ENCODE measurements at places on chromosomes 13 and 19.

- no peak within 1 kb of the TSS for H3K4me3 ChIP-seq
- peaks cover 15% of the 10 kb centered on the region for H3K27me3 ChIP-seq
- H3K4me1 ChIP-seq = no peaks in the 10 kb centered on the region
- no peak within 1 kb of the TSS for H3K27ac ChIP-seq
- no peak for DNase-seq
Measured at GRCh38 chr13:42781352-42781751, at the start of gene FAM216B. Gene FAM216B, plus strand, starts transcription at chr13:42781584. Its CDS starts 2,484 bp downstream, at chr13:42784068.

DNA sequence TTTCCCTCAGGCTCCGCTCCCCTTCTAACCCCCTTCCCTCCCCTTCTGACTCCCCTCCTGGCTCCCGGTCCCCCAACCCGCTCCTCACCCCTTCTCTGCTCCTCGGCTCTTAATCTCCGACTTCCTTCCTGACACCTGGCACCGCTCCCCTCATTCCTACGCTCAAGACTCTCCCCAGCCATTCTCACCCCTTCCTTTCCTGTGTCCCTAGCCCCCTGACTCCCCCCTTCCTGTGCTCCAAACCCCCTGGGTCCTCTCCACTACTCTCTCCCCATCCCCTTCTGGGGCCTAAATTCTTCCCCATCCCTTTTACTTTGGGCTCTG is 658 bp downstream of the CLPP start:
- peak overlapping the region; percentile 98 for H3K4me3 ChIP-seq
- H3K27ac ChIP-seq = peak overlapping the region; percentile 98
- H3K4me1 ChIP-seq = peaks cover 18% of the 10 kb centered on the region
- H3K27me3 ChIP-seq = no peaks in the 10 kb centered on the region
- DNase-seq = no peak

DNA sequence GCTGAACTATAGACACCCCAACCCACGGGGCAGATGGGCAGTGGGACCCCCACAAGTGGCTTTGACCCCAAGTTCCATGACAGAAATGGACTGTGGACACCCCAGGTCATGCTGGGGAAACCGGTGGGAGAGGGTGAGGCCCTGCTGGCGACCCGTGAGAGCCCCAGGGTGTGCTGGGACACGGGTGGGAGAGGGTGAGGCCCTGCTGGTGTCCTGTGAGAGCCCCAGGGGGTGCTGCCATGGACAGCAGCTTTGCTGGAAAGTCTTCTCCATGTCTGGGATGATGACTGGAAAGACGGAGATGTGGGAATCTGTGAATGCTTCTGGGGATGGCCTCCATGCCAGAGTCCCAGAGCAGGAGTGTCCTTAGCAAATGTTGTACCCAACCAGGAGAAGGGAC is 148.4 kb downstream of the URI1 start:
- no peak overlapping the region for H3K4me3 ChIP-seq
- DNase-seq = no peak
- H3K36me3 ChIP-seq = no peaks in the 10 kb centered on the region

DNA sequence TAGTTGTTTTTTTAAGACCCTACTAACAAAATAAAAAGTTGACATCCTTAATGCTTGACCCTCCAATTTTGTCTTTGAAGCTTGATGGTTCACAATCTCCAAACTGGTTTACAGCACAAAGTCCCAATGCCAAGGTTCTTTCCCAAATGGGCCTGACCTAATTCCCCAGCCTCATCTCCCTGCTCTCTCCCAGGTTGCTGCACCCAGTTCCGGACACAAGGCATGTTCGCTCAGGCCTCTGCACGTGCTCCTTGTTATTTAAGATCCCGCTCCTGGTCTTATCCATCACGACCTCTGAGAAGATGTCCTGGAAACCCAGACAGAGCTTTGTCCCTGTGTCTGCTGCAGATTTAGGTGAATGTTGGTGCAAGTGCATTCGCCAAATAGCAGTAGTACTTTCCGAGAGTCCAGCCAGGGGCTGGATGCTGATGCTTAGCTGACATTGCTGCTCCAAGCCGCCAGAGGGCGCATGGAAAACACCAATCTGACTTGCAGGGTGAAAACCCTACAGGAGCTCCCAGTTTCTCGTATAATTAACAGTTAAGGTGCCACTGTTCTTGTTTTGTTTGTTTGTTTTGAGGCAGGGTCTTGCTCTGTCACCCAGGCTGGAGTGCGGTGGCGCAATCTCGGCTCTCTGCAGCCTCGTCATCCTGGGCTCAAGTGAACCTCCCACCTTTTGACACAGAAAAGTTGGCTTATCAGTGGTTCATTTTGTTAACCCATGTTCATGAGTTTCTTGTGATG is 18.5 kb downstream of the LYPD3 start:
- no peaks in the 10 kb centered on the region for H3K27me3 ChIP-seq
- no peak overlapping the region for H3K27ac ChIP-seq

DNA sequence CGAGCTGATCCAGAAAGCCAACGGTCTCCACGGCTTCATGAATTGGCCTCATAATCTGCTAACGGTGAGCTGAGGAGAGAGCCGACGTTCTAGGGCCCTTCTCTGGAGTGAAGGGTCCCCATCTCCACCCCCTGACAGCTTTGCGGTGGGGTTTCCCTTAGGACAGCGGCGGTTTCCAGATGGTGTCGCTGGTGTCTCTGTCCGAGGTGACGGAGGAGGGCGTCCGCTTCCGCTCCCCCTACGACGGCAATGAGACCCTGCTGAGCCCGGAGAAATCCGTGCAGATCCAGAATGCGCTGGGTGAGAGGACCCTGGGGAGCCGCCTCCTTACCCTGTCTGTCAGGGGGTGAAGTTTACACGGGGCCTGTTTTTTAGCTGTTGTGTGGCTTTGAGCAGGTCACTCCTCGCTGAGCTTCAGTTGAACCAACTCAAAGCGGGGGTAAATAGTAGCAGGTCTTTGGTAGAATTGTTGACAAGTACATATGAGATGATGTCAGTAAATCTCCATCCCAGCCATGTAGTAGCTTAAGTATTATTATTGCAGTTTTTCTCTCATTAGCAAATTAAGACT is 801 bp downstream of the QTRT1 start:
- peaks cover 6% of the 10 kb centered on the region for H3K27me3 ChIP-seq
- H3K4me3 ChIP-seq = peak overlapping the region; percentile 93
- H3K36me3 ChIP-seq = peaks cover 16% of the 10 kb centered on the region
- peak overlapping the region; percentile 90 for H3K27ac ChIP-seq

- H3K4me1 ChIP-seq = peaks cover 11% of the 10 kb centered on the region
- no peak overlapping the region for H3K4me3 ChIP-seq
- no peak overlapping the region for H3K27ac ChIP-seq
- H3K27me3 ChIP-seq = no peaks in the 10 kb centered on the region
- DNase-seq = no peak
- H3K36me3 ChIP-seq = peaks cover 64% of the 10 kb centered on the region
Measured at GRCh38 chr13:41365631-41366030, 54.6 kb downstream of the NAA16 start.

- peaks cover 10% of the 10 kb centered on the region for H3K36me3 ChIP-seq
- H3K4me1 ChIP-seq = peaks cover 30% of the 10 kb centered on the region
- no peak for DNase-seq
- H3K27me3 ChIP-seq = peaks cover 11% of the 10 kb centered on the region
Measured at GRCh38 chr19:17790059-17790780, 4.7 kb upstream of the B3GNT3 start.

DNA sequence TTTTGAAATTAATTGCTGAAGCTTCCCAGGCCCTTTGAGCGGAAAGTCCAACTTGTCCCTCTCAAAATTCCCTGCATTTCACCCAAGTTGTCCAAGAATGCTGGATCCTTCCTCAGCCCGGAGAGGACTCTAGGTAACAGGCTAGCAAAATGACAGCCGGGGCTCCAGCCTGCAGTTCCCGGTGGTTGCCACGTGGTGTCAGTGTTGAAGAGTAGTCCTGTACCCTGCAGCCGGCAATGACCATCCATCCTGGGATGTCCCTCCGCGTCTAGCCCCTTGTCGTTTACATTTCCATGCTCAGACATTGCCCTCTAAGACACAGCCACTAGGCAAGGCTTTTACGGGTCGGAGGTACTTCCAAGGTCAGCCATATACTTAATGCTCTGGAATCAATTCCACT is 31.4 kb upstream of the MTIF3 start:
- H3K27ac ChIP-seq = no peak overlapping the region
- no peak overlapping the region for H3K4me3 ChIP-seq

- no peaks in the 10 kb centered on the region for H3K36me3 ChIP-seq
- no peak overlapping the region for H3K27ac ChIP-seq
- H3K27me3 ChIP-seq = peaks cover 11% of the 10 kb centered on the region
- H3K4me1 ChIP-seq = no peaks in the 10 kb centered on the region
- no peak for DNase-seq
- no peak overlapping the region for H3K4me3 ChIP-seq
Measured at GRCh38 chr13:109235901-109236300, 550.5 kb downstream of the IRS2 start.

DNA sequence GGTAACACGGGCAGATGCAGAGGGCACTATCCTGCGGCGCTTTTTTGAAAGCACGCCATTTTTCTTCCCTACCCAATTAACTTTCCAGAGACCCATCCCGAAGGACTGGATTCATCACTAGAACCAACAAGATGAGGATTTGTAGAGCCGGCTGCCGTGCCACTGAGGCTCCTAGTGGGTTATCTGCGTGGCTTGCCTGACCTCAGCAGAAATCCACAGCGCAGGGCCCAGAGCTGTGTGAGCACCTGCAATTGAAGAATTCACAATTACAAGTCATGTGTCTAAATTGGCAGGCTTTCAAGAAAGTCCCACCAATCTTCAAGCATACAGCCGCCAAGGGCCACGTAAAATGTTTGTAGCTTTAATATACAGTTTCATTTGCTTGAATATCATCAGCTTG is 75.5 kb downstream of the ALOX5AP start:
- peaks cover 10% of the 10 kb centered on the region for H3K4me1 ChIP-seq
- no peaks in the 10 kb centered on the region for H3K36me3 ChIP-seq

DNA sequence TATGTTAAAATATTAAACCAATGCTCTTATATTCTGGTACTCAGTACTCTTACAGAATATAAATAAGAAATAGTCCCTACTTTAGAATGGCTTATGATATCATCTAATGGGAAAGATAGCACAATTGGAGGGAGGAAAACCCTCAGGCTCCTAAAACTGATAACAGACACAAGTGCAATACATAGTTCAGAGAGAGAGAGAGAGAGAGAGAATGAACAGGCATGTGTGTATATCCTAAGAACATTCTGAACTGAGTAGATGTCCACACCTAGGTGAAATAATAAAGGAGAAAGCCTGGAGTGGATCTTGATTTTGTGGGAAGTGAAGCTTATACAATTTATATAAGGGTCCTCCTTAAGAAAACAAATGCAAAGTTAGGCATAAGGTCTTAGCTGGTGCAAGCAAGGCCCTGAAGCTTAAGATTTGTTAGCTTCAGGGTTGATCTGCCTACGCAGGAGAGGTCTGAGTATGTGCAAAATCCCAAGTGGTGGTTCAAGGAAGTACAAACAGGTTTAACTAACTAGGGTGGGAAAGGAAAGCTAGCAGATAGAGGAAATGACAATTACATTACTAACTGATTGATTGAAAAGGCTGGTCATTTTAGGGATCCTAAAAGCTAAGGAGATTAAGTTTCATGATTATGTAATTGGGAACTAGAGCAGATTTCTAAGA is 53.3 kb downstream of the SOX21 start:
- H3K36me3 ChIP-seq = no peaks in the 10 kb centered on the region
- H3K27me3 ChIP-seq = peaks cover 46% of the 10 kb centered on the region
- no peak overlapping the region for H3K4me3 ChIP-seq
- H3K27ac ChIP-seq = no peak overlapping the region

DNA sequence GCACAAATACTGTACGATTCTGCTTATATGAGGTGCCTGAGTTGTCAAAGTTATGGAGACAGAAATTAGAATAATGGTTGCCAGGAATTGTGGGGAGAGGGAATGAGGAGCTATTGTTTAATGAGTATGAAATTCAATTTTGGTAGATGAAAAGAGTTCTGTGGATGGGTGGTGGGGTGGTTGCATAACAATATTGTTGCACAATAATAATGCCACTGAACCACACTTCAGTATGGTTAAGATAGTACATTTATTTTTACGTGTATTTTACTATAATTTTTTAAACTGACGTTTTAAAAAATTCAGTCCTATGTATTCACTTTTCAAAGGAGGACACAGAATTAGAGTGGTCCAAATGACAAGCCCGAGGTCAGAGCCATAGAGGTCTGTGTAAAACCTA is 1.8 kb upstream of the OXGR1 start:
- no peak overlapping the region for H3K27ac ChIP-seq
- H3K4me3 ChIP-seq = no peak overlapping the region
- peaks cover 3% of the 10 kb centered on the region for H3K4me1 ChIP-seq
- H3K36me3 ChIP-seq = no peaks in the 10 kb centered on the region
- DNase-seq = no peak

GRCh38 chr13:98155475-98156109 is 12.7 kb downstream of the FARP1 start:
- no peak for DNase-seq
- no peaks in the 10 kb centered on the region for H3K4me1 ChIP-seq
- H3K36me3 ChIP-seq = no peaks in the 10 kb centered on the region
- no peak overlapping the region for H3K4me3 ChIP-seq

DNA sequence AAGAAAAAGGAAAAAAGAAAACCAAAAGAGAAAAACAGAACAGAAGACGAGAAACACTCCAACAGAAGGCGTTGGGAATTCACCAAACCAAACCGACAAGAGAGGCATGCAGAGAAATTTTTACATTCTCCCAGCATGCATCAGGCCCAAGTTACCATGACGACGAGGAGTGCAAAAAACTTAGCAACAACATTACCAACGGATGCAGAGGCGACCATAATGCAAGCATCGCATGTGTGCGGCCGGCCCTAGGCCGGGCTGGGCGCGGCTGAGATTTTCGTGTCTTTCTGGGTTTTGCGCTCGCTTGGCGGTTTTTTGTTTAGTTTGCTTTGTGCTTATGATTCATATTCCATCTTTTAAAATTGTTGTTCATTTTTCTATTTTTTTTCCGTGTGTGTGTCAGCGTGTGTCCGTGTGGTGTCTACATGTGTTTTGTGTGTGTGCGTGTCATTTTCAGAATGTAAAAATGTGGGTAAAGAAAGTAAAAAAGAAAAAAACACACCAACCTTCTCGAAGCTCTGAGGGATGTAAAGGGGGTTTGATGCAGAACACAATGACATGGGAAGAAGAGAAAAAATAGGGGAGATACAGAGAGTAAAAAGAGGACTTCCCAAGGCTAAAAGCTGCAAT is 84.9 kb downstream of the PTPRS start:
- no peak for DNase-seq
- H3K27me3 ChIP-seq = no peaks in the 10 kb centered on the region
- no peak overlapping the region for H3K27ac ChIP-seq
- H3K4me3 ChIP-seq = no peak overlapping the region
- no peaks in the 10 kb centered on the region for H3K4me1 ChIP-seq

DNA sequence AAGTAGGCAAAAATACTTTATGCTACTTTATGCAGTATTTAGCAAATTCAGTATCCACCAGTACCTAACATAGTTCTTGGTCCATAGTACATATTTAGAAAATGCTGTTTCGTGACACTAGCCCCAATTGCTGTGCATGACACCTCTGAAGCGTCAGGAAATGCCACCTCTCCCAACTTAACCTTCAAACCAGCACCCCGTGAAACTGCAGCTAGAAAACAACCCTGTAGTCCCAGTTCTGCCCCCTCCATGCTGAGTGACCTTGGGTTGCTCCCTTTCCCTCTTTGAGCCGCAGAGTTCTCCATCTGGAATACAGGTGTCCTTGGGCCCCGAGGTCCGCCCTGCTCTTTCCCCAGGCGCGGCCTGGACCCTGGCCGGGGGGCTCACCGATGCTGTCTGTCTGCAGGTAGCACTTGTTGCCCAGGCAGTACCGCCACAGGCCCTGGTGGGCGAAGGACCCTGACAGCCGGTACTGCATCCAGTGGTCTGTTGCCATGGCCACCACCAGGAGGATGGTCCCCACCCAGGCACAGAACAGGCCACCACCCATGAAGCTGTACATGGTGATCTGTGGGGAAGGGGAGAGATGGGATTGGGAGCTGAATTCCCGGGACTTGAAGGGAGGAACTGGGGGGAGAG is 773 bp downstream of the LIM2 start:
- H3K4me3 ChIP-seq = peak overlapping the region; percentile 6
- DNase-seq = no peak
- no peaks in the 10 kb centered on the region for H3K36me3 ChIP-seq
- H3K4me1 ChIP-seq = peaks cover 33% of the 10 kb centered on the region
